ENCODE measurements at places on chromosomes 6 and 20.
A peak's percentile ranks its signal among the peaks of the same experiment; 100 is the strongest.

GRCh38 chr20:51542571-51543421 is at the start of gene NFATC2:
NFATC2 (minus strand) TSS chr20:51542719; CDS start chr20:51542499, 220 bp downstream.
- H3K4me1 ChIP-seq, result peaks cover 26% of the 10 kb centered on the region
- peak within 1 kb of the TSS; percentile 76 for H3K27ac ChIP-seq
- peak within 1 kb of the TSS; percentile 72 for H3K4me3 ChIP-seq
- peaks cover 14% of the 10 kb centered on the region for H3K36me3 ChIP-seq
- H3K27me3 ChIP-seq, result peaks cover 15% of the 10 kb centered on the region

DNA sequence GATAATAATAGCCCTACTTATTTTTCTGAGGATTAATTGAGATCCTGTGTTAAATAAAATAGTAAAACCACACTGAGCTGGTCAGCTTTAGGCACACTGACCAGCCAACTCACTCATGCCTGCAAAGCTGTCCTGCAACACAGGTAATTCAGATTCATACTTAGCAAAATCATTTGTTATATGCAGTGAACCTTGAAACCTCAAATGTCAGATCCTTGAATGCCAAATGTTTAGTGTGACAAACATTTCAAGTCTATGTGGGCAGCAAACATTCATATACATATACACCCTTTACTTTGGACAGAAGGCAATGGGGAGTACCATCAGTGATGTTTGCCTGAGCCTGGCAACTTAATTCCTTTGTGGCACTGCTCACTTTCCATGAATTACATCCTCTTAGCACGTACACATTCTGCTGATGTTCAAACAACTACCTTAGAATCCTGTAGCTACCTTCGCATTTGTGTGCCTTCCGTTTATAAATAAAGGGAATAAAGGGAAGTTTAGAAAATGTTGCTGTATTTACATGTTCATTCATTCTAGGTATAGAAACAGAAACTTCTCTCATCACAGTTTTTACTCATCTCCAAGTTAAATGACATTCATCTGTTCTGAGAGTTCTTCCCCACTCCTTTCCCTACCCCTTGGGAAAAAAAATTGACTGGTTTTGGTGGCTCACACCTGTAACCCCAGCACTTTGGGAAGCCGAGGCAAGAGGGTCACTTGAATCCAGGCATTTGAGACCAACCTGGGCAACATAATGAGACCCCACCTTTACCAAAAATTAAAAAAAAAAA is 140.8 kb downstream of the ZFAND3 start:
- no peaks in the 10 kb centered on the region for H3K4me1 ChIP-seq
- H3K36me3 ChIP-seq, result no peaks in the 10 kb centered on the region
- H3K27me3 ChIP-seq, result no peaks in the 10 kb centered on the region
- DNase-seq, result no peak
- H3K4me3 ChIP-seq, result no peak overlapping the region

GRCh38 chr6:63236398-63236817 is 25.1 kb downstream of the FKBP1C start:
- no peaks in the 10 kb centered on the region for H3K4me1 ChIP-seq
- H3K4me3 ChIP-seq, result no peak overlapping the region
- H3K36me3 ChIP-seq, result no peaks in the 10 kb centered on the region
- DNase-seq, result no peak
- H3K27ac ChIP-seq, result no peak overlapping the region
- H3K27me3 ChIP-seq, result no peaks in the 10 kb centered on the region

DNA sequence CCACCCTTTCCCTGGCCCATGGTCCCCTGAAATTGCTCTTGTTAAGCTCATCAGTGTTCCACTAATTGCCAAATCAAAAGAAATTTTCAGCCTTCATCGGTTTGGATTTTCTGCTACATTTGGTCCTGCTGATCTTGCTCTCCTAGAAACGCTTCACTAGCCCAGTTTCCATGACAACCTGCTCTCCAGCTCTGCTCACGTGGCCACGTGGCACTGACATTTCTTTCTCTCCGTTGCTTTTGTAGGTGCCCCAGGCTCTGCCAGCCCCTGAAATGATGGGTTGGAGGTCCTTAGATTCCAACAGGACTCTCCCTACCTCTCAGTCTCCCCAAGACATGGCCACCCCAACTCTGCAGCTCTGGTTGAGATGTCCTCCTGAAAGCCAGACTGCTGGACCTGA is 45.8 kb upstream of the NNAT start:
- no peaks in the 10 kb centered on the region for H3K36me3 ChIP-seq
- no peak overlapping the region for H3K27ac ChIP-seq
- peaks cover 28% of the 10 kb centered on the region for H3K27me3 ChIP-seq

DNA sequence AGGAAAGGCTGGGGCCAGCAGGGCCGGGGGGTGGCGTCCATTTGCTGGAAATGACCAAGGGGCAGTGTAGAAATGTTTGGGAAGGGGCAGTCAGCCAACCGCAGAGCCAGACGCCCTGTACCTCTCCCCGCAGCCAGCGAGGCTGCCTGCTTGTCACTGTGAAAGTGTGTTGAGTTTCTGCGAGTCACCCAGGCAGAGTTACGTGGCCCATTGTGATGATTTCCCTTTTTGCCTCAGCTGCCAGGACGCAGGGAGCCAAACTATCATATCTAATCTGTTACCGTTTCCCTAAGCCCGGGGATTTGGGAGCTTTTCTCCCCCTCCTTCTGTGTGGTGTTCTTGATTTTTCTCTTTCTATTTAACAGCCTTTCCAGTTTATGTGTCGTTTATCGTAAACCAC is 67.9 kb upstream of the STX16 start:
- H3K4me3 ChIP-seq, result no peak overlapping the region
- no peak overlapping the region for H3K27ac ChIP-seq
- peaks cover 17% of the 10 kb centered on the region for H3K27me3 ChIP-seq
- DNase-seq, result no peak
- no peaks in the 10 kb centered on the region for H3K4me1 ChIP-seq

All from K562 (cell line).